ENCODE measurements at places on chromosomes 3 and 15. TPM values are rescaled to one million over a fixed set of nuclear protein-coding genes. Genes with fewer than 3 reads are reported as not detected.

- no peak for DNase-seq
Observed at GRCh38 chr3:118348169-118348557, 686.5 kb downstream of the IGSF11 start.

- DNase-seq = no peak
Observed at GRCh38 chr3:48273594-48274211, 32.8 kb downstream of the ZNF589 start.

- no peak for DNase-seq
Observed at GRCh38 chr15:27244047-27244446, 273.1 kb downstream of the GABRG3 start.

GRCh38 chr3:50339485-50340146, 1.0 kb downstream of the RASSF1 start:
- no peak for DNase-seq

- no peak for DNase-seq
Observed at GRCh38 chr15:59618406-59618805, 6.8 kb downstream of the GCNT3 start.

EPM2AIP1 gene
- 19.1 TPM for total RNA-seq

DNA sequence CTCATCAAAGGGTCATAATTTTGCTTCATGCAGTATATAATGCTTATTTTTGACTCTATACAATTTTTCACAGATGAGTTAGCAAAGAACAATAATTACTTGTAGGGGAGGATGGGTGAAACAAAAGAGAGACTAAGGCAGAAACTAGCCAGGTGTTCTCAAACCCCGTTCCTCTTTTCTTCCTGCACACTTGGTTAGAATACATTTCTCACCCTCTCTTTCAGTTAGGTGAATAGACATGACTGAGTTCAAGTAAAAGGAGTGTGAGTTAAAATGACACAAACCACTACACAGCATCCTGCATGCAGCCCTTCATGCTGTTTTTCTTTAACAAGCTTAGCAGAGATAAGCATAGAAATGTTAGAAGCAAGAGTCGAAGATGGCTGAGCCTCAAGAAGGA, 922.2 kb downstream of the TBL1XR1 start:
- DNase-seq = no peak

DNA sequence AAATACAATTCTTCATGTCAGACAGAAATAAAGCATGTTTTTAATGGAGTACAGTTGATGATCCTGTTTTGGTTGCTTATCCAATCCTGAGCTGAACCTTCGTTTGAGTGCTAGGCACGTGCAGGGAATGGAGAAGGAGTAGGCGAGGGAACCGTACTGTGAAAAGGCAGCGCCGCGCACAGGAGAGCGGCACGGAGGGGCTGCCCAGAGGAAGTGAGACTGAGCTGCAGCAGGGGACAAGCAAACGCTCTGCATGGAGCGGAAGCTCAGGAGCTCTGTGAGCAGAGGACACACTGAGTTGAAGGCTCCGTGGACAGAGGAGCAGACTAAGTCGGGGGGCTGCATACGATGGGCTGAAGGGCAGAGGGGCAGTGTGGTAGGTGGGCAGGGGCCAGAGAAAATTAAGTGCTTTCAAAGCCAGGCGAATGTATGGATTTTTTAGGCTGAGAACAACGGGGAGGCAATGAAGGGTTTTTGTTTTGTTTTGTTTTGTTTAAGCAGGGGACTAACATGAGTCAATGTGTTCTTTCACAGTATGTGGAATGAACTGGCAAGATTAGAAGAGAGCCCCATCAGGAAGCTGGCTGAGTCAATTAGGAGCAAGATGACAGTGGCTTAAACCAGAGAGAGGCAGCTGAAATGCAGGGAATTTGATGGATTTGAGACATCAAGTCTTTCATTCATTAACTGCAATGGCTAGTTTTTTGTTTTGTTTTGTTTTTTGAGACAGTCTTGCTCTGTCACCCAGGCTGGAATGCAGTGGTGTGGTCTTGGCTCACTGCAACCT, 23.8 kb upstream of the TM2D3 start:
- no peak for DNase-seq

PLSCR5 gene
- total RNA-seq = not detected

ACTC1 gene
- total RNA-seq = 14,086 TPM

- DNase-seq = no peak
Observed at GRCh38 chr15:68586274-68586961, 7.6 kb downstream of the CORO2B start.

- no peak for DNase-seq
Observed at GRCh38 chr3:120280566-120280965, 4.5 kb downstream of the GPR156 start.

DNA sequence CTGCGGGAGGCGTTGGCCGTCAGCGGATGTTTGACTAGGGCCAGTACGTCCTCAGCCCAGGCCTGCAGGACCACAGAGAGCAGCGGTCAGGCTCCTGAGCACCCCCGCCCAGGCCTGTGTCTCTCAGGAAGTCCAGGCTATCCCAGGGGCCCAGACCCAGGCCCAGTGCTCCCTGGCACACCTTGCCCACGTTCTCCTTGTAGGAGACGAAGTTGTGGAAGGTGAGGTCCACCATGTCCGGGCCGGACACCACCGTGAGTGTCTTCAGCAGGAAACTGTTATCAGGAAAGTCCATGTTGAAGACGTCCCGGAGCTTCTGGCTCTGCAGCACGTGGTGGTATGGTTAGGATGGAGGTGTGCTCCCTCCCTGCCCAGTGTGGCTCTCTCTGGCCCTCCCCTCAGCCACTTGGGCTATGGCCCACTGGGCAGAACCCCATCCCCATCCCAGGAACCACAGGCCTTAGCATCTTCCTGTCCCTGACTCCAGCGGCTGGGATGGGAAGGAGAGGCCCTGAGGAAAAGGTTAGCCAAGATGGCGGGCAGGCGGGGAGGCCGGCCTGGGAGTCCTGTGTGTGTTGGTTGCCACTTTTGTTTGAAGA, 5.3 kb downstream of the PLCB2 start:
- no peak for DNase-seq

GRCh38 chr3:33447958-33448357, 7.8 kb upstream of the UBP1 start:
- DNase-seq = no peak

- no peak for DNase-seq
Observed at GRCh38 chr3:65379223-65379622, 659.5 kb downstream of the MAGI1 start.

DNA sequence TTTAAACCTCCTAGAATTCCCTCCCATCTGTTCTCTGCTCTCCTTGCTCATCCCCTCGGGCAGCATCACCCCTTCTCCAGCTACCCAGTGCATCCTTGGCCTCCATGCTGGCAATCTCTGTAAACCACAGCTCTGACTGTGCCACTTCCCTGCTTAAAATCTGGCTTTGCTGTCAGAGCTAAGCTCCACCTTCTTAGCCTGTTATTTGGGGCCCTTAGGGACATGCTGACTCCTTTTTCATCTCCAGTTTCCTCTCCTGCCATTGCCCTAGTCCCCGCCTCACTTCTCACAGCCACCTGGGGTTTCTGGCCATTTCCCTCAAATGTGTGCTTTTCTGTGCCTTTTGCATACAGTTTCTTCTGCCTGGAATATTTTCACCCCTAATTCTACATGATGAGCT, 5.7 kb downstream of the SLC6A20 start:
- DNase-seq = no peak

DNA sequence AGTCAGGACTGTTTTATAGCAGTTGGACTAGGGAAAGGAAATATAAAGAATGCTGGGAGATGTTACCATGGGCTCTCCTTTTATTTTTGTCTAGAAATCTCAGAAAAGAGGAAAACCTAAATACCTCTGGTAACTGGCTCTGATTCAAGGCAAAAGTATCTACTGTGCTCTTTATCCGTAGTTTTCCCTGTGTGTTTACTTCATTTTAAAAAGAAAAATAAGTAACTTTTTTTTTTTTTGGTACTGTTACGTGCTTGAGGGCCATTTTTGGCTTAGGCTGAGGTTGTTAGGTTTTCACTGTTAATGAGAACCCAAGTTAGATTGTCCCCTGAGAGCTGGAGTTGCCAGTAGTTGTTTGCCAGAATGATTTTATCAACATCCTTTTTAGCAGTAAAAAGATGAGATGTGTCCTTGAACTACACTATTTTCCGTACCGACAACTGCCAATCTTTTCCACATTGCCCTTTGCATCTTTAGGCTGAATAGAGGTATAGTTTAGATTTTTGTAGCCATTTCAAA, 35.8 kb downstream of the IQGAP1 start:
- no peak for DNase-seq

SCAANT1 gene
- not detected for total RNA-seq

DNA sequence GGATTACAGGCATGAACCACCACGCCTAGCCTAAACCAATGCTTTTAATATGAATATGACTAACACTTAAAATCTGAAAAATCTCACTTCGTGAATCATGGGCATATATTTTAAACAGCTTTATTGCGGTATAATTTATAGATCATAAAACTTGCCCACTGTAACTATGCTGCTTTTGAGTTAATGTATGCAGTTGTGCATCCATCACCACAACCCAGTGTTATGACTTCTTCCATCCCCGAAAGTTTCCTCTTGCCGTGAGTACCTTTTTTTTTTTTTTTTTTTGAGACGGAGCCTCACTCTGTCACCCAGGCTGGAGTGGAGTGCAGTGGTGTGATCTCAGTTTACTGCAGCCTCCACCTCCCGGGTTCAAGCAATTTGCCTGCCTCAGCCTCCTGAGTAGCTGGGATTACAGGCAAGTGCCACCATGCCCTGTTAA, 7.1 kb downstream of the KAT2B start:
- DNase-seq = no peak

TMEM43 gene
- 29.5 TPM for total RNA-seq

- DNase-seq = no peak
Observed at GRCh38 chr3:16249336-16249735, 15.4 kb downstream of the DPH3 start.

DNA sequence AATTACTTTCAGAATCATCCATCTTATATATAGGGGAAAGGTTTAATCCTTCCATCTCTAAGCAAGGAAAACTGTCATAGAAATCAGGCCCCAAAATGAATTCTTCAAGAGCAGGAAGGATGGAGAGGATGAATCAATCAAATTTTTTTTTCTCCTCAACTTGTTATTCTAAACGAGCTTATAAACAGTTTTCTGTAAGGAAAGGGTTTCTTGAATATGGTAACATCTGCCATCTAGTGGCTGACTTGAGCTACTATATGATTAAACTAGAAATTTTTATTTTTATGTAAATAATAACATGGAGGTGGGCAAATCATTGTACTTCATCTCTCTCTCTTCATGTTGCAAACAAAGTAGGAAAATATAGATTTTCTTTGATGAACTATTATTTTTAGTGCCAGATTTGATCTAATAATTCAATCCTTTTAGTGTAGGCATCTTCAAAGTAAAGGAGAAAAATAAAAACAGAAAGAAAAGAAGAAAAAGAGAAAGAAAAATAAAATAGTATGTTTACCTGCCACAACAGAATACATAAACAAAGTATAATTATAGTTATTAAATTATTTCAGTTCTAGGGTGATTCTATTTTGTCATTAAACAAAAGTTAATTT, 146.6 kb downstream of the SERPINI1 start:
- DNase-seq = no peak

GHSR gene
- not detected for total RNA-seq

GLDN gene
- 10.8 TPM for total RNA-seq

DNA sequence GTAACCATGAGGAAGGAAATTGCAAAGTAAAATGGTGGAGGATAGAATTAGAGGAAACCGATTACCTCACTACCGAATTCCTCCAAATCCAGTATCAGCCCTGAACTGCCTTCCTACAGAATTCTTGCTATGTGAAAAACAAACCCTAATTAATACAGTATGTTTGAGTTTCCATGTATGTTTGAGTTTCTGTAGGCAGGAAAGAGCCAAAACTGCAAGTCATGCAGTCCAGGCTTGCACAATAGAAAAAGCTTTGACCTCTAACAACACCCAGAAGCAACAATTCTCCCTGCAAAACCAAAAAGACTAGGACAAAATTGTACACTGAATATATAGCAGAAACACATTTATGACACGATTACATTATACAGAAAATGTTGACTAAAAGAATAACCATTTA, 614.8 kb downstream of the DIPK2A start:
- DNase-seq = no peak

RYR3 gene
- 0.02 TPM for total RNA-seq

DNA sequence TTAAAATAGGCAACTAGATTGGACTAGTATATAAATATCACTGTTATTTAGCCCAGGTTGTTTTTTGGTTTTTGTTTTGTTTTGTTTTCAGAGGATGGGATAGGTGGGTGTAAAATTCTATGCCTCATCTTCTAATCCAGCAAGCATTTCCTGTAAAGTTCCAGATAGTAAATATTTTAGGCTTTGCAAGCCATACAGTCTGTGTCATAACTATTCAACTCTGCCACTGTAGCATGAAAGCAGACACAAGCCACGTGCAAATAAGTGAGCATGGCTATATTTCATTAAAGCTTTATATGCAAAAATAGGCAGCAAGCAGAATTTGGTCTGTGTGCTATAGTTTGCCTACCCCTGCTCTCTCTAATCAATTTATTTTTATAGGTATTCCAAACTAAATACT, 657.3 kb upstream of the TGFBR2 start:
- DNase-seq = no peak

DNA sequence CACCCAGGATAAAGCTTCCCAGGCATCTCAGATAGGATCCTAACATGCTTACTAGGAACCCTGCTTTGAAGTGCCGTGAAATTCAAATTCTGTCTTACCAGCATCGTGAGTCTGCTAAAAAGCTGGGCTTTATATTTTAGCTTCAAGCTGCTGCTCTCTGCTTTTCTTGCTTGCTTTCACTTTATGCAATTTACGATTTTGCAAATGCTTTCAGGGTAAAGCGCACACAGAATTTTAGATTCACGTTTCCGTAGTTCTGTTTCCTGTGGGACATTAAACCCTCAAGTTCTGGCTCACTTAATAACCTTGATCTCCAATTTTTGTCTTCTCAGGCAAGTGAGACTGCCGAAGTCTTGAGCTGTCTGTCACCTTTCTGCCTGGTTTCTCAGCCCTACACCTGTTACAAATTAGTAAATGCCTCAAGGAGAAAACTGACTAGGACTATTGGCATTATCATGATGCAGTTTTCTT, 170.5 kb upstream of the TGFBR2 start:
- no peak for DNase-seq

GRCh38 chr3:18872466-18872865, 275.8 kb upstream of the KCNH8 start:
- DNase-seq = no peak

DNA sequence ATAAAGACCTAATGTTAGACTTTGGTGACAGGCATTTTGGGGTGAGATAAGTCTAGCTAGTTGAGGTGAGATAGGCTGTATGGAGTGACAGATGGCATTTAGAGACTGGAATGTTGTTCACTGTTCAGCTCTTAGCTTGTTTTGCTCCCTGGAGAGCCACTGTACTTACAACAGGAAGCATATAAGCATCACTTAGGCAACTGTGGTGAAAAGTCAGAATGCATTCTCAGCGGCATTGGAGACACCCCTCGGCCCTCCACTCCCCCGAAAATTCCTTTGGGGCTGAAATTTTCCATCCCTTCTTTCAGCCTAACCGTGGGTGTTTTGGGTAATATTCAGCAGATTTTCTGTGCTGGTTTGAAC, 73.4 kb downstream of the SLCO3A1 start:
- DNase-seq = no peak

DNA sequence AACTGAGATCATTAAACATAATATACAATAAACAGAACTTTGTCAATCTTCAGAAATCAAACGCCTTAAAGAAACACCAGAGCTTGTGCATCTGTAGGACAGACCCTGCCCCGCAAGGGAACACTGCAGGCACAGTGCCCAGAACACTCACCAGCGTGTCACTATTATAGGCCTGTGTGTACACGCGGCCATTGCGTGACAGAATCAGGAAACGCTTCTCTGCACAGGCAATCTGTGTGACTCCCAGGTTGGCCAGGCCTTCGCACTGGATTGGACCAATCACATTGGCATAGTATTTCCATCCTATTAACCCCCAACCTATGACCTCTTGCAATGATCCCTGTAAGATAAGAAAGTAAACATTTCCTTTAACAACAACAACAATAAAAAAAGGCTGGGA, 52.9 kb downstream of the HERC2 start:
- peak; percentile 71 for DNase-seq

CYP19A1 gene
- total RNA-seq = 0.55 TPM

Measured in left ventricle myocardium superior (tissue), 1 donor.